ENCODE measurements at places on chromosomes 7 and 10.

DNA sequence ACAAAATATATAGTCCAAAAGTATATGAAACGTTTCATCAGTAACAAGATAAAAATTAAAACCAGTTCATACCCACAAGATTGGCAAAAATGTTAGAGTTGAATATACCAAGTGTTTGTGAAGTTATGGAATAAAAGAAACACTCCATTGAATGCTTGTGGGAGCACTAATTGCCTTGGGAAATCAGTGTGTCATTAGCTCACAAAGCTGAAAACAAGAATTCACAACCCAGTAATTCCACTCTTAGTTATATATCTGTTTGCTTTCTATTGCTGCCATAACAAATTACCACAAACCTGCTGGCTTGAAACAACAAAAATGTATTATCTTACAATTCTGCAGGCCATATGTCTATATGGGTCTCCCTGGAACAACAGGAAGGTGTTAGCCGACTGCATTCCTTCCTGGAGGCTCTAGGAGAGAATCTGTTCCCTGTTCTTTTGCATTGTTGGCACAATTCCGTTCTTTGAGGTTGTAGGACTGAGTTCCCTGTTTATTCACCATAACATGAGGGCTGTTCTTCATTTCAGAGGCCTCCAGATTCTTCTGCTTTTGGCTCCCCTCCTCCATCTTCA lies 45.7 kb downstream of the SEM1 start:
- DNase-seq: no peak

DNA sequence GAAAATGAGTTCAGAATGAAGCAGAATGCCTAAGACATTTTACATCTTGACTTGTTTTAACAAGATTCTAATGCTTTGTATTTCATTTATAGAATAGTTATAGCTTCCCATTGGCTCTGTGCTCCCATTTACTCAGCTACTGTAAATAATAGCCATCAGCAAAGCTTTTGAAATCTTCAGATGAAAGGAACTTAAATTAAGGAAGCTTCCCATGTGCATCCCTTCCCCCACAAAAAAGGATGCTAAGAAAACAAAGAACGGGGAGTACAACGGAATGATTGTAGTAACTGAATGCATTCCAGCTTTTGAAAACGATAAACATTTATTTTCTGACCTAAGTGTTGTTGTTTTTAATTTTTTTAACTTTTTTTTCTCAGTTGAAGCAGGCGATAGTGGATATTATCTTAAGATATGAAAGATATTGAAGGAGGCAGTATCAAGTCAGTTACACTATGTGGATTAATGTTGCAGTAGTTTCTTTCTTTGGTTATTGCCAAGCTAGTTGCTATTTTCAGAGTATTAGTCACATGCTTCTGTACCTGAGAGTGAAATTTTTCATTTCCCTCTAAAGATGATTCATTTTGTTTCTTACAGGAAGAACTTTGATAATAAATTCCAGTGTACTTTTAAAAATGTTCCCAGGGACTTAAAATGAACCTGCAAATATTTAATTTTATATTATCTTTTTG lies 129.2 kb downstream of the KCND2 start:
- no peak for DNase-seq

- DNase-seq: no peak
These were observed 118.2 kb upstream of the ZNF746 start for GRCh38 chr7:149615690-149616270.

DNA sequence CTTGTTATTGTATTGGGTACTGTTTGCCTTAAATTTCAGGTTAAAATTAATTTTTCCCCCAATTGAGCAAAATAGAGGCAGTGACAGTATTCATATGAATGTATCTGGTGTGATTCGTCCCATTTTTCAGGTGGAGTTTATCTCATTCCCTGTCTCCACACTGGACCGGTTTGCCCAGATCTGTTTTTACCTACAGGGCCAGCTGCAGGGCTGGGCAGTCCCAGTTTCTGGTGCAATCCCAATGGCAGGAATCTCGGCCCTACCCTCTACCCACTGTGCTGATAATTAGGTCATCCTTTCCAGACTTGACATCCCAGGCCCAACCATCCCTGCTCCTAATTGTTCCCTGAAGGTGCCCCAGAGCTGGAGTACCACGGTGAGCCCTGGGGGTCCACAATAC lies 49.8 kb upstream of the NFE2L3 start:
- DNase-seq: no peak

DNA sequence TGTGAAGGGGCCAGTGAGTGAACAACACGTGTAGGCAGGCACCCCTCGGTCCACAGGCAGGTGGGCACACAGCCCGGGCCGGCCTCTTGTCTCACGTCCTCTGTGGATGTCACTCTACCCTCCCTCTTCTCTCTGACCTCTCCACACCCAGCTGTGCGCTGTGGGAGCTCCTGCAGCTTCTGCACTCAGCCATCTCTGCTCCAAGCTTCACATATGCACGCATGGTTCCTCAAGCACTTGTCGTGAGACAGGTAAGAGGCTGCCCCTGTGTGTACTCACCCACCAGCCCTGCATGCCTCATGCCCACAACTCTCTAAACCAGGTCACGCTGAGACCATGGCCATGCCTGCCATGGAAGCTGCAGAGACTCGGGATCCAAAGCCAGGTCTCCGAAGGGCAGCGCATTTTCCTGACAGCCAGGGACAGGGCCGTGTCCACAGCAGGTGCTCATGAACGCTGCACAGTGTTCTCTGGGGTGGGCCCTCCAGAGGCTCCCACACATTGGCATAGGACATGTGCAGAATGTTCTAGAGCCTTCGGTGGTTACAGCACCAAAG lies 477.5 kb downstream of the PTPRN2 start:
- no peak for DNase-seq

DNA sequence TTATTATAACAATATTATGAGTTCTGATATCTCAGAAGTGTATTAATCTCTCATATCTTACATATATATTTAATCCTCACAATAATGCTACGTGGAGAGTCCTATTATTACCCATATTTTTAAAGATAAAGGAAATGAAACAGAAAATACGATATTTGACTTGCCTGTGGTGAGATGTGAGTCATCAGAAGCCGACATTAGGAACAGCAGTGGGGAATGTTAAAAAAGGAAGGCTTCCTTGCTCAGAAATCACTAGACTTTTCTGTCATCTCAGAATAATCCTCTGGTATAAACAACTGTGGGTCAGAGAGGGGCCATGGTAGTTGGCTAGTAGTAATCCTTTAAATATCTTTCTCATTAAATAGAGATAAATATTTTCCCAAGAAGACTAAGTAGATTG lies 402.3 kb upstream of the PCDH15 start:
- DNase-seq: no peak

DNA sequence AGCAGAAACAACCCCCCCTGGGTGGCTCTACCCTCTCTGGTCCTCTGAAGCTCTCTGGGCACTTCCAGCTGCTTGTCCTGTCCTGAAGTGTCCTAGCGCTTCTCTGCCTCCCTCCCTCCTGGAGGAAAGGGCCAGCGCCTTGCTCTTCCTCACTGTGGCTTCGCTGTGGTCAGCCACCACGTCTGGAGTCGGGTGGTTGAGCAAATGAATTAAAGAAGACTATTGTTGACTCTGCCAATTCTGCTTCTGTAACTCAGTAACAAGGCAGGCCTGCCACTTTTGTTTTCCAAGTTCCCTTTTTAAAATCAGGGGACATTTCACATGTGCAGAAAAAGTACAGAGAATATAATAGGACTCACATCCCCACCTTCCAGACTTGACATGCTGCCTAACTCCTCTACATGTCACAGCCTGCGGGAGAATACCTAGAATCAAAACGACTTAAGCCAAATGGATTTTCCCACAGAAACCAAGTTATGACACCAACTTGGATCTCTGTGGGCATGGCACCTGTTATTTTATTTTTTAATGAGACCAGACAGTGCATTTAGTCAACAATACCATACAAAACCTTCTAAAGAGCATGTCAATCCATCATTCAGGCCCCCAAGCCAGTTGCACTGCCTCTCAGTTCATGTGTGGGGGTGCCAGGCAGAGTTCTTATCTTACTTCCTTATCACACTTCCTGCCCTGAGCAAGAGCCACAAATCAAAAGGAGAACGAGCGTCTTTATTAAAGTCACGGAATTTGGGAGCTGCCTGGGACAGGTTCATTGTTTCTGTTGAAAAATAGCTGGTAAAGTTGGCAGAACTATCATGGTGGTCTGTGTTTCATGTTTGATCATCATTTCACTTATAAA lies 6.8 kb downstream of the FFAR4 start:
- DNase-seq: no peak

- DNase-seq: no peak
These were observed 23.2 kb downstream of the DPCD start for GRCh38 chr10:101611096-101611905.

DNA sequence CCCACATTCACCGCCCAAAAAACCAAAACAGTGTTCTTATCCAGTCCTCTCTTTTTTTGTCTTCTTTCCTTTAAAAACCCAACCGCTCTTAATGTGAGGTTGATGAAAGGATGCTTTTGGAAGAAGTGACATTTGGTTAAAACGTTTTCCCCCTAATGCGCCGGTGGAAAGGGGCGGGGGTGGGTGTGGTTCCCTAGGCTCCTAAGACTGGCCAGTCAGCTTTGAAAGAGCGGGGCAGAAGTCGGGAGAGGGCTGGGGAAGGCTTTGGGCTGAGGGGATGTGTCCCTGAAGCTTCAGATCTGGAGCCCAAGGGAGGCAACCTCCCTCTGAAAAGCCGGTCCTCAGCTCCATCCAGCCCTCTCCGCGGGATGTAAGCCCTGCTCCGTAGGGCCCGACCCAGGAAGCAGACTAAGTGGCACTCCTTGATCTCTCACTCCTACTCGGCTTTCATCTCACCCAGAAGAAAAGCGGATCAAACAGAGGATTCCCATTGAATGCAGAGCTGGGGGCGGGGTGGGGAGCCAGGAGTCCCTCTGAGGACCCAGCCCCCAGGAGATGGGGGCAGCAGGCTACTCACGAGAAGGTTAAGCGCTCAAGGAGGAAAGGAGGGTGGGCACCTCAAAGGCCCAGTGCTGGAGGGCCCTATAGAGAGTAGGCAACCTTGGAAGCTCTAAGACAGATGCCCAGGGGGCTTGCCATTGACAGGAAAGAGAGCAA lies 2.4 kb upstream of the EVX1 start:
- no peak for DNase-seq

DNA sequence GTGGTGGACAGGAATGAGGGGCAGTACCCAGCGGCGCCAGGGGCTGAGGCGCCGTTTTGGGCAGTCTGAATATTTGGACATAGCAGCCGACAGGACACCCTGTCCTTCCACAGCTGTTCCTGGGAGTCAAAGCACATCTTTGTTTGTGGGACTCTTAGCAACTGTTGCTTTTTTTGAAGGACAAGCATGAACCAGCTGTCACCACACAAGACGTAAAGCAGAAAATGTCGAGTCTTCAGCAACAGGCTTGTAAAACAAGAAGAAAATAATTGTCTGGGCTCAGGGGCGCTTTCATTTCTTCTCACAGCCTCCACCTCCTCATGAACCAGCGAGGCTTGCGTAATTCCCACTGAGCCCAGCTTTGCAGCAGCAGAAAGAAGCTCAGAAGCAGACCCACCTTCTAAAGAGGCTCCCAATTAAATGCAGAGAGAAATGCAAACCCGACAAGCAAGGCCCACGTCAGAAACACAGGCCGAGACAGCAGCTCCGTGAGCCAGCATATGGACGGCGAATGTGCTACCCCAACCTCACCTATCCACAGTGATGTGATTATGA lies 68.9 kb upstream of the DNAAF5 start:
- peak; percentile 20 for DNase-seq

DNA sequence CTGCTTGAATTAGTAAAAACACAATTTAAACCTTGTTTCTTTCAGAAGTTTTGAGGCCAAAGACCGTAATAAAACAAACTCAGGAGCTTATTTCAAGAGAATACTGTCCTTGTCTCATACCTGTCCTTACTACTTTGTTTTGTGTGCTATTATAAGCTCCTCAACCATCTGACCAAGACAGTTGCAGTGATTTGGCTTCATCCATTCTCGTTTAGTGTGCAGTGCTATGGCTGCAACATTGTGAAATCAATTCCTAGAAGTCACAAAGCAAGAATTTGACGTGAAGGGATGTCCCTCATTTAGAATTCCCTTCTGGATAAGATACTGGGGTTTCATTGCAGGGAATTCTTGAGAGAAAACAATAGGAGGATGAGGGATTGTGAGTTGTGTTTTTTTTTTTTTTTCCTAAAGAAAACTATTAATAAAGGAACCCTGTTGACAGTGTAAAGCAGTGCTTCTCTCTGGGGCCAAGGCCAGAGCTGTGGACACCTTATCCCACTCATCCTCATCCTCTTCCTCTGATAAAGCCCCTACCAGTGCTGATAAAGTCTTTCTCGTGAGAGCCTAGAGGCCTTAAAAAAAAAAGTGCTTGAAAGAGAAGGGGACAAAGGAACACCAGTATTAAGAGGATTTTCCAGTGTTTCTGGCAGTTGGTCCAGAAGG lies at the start of gene OIT3:
OIT3 (plus strand) TSS at position 604 of the 663 bp plus-strand sequence. CDS start 60 bp downstream, outside the sequence.
- DNase-seq: no peak

GRCh38 chr10:32139223-32140073 lies 83.2 kb upstream of the KIF5B start:
- peak; percentile 87 for DNase-seq

- DNase-seq: no peak
These were observed 15.3 kb downstream of the NKX2-3 start for GRCh38 chr10:99548041-99548530.

DNA sequence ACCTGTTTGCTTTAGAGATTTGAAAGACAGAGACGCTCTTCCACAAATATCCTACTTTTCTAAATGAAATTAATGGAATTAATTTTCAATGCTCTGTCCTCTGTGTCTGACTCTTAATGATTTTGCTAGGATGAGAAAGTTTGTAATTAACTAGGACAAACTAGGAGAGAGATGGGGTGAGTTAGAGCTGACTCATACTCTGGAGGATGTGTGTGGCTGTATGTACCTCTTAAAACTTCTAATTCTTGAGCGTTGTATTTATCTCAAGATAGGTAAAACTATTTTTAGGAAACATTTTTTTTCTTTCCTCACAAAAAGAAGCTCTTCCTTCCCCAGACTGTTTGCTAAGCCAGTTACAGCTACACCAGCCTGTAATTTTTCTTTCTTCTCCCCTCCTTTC lies 178.8 kb upstream of the ANKRD30A start:
- no peak for DNase-seq

- no peak for DNase-seq
These were observed 378.8 kb downstream of the GPAM start for GRCh38 chr10:111804781-111805180.

- DNase-seq: no peak
These were observed 43.8 kb downstream of the ETV1 start for GRCh38 chr7:13945670-13946069.

DNA sequence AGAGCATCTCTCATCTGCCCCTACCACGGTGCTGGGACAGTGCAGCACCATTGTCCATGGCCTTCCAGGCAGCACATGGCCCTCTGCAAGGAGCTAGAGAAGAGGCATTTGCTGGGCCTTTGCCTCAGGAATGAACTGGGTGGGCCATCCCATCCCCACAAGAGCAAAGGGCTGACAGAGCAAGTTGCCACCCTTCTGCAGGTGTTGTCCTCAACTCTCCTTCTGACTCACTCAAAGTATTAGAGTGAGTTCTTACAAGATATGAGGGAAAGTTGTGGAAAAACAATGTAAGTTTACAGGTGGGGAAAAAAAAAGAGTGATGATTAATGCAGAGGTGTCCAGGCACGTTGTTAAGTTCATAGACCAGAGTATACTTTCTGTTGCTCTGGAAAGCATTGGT lies 261.2 kb downstream of the SKIDA1 start:
- no peak for DNase-seq

Data from small intestine (tissue), 16 donors.